ENCODE measurements at places on chromosomes 11 and 22. TPM values are rescaled to one million over a fixed set of nuclear protein-coding genes. Genes with fewer than 3 reads are reported as not detected.

The OTOG gene
- not detected for total RNA-seq

The PTGDR2 gene
- total RNA-seq: not detected

The MRGPRX3 gene
- total RNA-seq: not detected

The DERL3 gene
- total RNA-seq: 4.2 TPM

The ZDHHC8 gene
- 87.1 TPM for total RNA-seq

The AGBL2 gene
- total RNA-seq: 39.0 TPM

All from upper lobe of left lung (tissue), 6 donors.